ENCODE measurements at places on chromosomes 1 and 21.

DNA sequence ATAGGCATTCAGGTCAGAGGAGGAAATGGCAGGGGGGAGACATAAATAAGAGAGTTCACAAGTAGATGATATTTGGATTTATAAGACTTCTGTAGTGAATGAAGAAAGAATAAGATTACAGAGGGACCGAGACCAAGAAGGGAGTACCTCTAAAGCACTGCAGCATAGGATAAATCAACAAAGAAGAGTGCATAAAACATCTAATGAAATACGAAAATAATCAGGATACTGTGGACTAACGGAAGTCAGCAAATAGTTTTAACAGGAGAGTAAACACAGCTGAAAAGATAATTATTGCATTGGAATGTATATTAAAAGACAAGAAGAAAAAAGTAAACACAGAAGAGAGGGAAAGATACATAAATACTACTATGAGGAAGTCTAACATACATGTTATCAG lies 921.9 kb upstream of the PRMT6 start:
- DNase-seq, result no peak

DNA sequence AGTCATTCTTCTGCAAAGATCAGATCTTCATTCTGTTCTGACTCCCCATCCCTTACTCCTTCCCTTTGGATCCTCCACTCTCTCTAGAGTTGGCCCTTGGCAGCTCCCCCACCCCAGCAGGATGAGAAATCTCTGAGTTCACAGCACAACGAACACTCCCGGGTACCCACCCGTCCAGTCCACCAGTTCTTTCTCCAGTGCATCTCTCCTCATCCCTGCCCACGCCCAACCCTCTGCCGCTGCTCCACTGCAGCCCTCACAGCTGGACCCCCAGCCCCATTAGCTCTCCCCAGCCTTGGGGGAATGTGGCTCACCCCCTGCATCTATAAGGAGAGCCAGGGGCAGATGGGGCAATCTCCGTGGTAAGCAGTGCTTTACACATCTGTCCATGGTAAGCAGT lies 125.7 kb downstream of the MATN1 start:
- no peak for DNase-seq

- no peak for DNase-seq
Observed at GRCh38 chr1:31750858-31751510, 13.2 kb downstream of the ADGRB2 start.

- no peak for DNase-seq
Observed at GRCh38 chr21:45444385-45444784, 39.4 kb downstream of the COL18A1 start.

DNA sequence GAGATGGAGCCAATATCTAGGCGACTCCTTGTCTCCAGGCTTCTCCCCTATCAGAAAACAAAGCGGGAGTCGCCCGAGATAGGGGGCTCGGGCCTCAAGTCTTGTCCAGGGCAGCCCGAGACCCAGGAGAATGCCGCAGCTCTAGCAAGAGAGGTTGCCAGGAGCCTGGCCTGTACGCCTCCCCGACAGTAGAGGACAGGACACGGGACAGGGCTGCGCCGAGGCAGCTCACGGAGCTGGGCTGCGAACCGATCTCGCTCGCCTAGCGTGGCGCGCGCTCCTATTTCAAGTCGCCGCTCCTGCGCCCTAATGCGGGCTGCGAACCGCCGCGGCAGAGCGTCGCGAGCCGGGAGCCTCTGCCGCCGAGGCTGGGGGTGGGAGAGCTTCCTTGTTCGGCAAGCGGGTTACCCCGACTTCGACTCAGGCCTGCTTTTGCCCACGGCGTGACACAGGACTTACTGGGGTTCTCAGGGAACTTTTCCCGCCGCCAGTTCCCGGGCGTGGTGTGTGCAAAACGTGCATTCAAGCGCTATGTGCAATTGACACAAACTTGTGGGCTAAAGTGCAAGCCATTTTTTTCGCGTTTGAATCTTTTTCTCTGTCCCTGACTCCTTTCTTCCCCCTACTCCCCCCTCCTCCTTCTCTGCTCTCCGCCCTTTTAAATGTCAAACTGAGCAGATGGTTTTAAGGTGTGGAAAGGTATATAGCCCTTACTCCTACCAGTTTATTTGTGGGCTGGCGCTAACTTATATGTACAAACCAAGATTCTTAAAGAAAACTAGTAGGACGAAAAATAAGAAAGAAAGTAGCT lies 2.4 kb upstream of the PROX1 start:
- no peak for DNase-seq

- DNase-seq, result no peak
Observed at GRCh38 chr1:235748747-235749146, 99.2 kb upstream of the GNG4 start.

GRCh38 chr1:32349211-32349708 lies 13.0 kb downstream of the FAM229A start:
- peak; percentile 68 for DNase-seq

- no peak for DNase-seq
Observed at GRCh38 chr1:223853748-223854147, 8.0 kb upstream of the TP53BP2 start.

GRCh38 chr21:35150562-35151226 lies 101.6 kb upstream of the RUNX1 start:
- DNase-seq, result no peak

DNA sequence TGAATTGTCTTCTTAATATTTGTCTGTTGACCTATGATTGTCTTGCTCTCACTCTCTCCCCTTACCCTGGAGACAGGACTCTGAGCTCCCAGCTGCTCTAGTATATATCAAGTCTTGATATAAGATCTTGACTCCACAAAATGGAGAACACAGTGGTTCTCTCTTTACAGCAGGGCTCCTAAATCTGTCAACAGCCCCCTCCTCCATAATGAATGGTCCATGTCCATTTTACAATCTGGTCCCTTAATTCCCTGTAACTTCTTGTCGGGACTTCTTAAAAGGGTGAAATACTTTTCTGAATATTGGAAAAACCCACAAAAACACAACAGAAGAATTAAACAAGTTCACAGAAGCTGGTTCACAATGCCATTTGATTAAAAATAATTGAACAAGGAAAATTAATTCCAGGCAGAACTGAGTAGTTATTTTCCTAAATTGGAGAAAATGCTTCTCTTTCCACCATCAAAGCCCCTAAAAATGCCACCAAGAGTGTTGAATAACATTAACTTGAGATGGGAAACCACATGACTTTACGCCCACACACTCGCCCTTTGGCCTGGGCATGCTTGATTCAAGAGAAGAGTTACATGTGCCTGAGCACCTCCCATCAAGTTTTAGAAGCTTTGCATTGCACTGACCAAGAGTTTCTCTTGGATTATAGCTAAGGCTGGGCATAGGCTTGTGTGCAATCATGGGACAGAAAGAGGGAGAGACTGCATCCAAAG lies 109.8 kb downstream of the TOMM20 start:
- no peak for DNase-seq

DNA sequence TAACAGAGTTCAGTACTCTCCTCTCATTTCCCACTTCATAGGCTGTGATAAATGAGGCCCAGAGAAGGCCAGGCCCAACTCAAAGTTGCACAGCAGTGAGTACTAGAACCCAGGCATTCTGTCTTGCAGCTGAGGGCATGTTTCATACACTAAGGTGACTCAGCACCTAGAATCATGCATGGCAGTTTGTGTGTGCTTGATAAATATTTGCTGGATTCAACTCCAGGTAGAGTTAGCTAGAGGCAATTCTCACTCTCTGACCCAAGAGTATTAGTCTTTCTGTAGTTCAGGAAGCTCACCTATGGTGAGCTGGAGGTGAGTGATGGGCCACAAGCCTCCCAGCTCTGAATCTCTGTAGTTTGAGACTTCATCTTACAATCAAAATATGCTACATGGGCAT lies 10.7 kb downstream of the NKAIN1 start:
- DNase-seq, result no peak

DNA sequence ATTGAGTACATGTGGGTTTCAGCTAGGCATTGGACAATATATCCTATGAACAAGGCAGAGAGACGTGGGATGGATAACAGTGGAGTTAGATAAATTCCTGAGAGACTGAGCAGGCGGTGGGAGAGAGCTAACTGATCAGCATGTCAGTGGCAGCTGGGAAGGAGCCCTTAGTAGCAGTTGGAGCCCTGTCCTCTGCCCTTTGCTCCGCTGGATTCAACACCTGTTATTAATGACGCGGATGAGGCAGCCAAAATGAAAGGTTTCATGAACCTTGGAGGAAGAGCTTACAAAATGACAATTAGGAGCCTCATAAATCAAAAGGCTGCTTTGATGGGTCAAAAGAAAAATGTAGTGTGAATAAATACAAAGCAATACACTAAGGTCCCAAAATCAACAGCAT lies 16.1 kb downstream of the UBIAD1 start:
- no peak for DNase-seq

GRCh38 chr1:83931658-83932253 lies 67.2 kb downstream of the TTLL7 start:
- no peak for DNase-seq

DNA sequence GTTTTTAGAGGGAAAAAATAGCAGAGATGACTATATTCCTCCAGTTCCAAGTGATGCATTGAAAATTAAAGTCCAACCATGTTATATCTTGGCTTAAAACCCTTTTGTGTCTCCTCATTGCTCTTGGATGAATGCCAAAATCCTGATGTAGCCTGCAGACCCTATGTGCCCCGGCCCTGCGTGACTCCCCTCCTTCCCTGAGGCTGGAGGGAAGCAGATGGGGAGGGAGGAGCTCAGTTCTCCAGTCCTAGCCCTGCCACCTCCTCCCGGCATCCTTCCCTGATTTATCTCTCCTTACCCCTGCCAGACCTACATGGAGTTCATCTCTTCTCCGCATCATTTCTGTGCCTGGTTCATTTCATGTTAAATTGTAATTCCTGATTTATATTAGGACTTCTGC lies 397.4 kb downstream of the PTPRU start:
- DNase-seq, result no peak

GRCh38 chr1:60571811-60572210 lies 498.2 kb upstream of the C1orf87 start:
- DNase-seq, result no peak

GRCh38 chr1:22888320-22889075 lies 84.2 kb downstream of the LACTBL1 start:
- DNase-seq, result no peak

GRCh38 chr1:174286042-174286441 lies 126.7 kb downstream of the RABGAP1L start:
- DNase-seq, result no peak

- no peak for DNase-seq
Observed at GRCh38 chr1:156836041-156836654, 19.5 kb upstream of the SH2D2A start.

GRCh38 chr1:20848162-20848561 lies 61.1 kb upstream of the HP1BP3 start:
- no peak for DNase-seq

DNA sequence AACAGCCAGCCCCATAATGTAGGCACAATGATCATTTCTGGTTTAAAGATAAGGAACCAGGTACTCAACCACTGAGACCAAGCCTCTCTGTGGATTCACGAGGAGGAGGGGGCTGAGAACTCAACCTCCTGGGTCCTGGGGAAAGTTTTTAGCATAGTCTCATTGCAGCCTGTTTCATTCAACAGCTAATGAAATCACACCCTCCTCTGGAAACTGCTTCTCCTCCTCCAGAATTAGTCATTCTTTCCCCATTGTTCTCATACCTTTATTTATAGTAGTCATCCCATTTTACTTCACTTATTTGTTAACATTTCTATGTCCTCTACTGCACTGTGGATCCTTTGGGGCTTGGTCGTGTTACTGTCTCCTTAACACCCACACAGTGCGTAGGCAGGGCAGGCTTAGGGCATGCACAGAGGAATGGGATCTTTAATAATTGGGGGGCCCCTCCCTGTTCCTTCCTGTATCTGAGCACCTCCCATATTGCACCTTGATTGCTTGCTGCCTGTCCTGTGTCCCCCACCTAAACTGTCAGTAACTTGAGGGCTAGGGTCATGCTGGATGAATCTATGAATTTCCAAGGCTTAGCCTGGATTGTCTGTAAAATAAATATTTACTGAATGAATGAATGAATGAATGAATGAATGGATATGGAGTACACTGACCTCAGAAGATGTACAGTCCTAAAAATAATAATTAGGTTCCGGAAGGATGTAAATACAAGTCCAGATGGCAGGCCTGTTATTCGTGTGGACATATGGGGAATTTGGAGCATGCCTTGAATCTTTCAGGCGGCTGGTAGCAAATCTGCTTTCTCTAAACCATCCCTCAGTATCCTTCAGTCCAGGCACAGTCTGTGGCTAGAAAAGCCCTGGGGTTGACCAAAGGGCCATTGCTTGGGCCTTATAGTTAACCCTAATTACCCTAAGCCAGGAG lies 153.8 kb upstream of the HMGB4 start:
- no peak for DNase-seq

DNA sequence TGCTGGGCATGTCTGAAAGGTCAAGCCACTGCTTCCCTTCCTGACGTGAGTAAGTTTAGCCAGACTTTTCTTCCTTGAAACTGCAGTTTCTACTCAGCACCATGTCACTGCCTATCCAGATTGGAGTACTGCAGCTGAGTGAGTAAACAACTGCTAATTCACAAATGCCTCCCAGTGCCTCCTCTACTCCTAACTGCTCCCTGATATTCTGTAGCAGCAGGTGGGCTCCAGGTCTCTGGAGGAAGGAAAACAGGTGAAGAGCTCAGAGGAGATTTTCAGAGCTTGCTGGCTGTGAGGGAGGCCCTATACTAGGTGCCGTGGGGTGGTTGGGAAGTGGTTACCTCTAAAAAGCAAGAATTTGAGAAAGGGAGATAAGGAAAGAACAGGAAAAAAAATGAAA lies 96.5 kb downstream of the KIF14 start:
- no peak for DNase-seq

GRCh38 chr1:43864111-43865045 lies 69.2 kb upstream of the ARTN start:
- DNase-seq, result no peak

DNA sequence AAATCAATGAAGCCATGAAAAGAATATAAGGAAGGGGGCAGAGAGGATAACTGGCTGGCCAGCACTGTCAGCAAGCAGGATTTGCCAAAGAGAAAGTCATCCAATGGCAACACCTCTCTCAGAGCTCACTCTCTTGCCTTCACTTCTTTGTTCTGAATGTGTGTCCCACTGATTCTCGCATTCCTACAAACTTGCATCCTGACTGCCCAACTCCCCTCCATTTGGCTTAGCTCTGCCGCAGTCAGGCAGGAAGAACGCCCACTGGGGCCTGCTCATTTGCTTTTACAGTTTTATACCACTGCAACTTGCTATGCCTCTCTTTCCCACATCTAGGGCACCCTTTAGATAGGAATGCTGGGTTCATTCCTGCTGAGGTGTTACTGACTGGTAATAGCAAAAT lies 364.2 kb upstream of the ST6GALNAC5 start:
- no peak for DNase-seq

DNA sequence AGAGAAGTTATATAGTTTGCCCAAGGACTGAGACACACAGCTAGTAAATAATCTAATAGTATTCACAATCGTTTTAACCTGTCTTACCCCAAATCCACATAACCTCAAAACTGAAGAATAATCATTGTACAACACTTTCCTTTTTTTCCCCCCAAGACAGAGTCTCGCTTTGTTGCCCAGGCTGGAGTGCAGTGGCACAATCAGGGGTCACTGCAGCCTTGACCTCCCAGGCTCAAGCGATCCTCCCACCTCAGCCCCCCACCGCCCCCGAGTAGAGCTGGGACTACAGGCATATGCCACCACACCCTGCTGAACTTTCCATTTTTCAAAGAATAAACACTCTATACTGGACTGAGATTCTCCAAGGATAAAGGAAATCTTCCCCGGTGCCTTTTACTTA lies 28.7 kb upstream of the NBL1 start:
- DNase-seq, result no peak

- no peak for DNase-seq
Observed at GRCh38 chr1:173302890-173303829, 96.0 kb upstream of the TNFSF4 start.

GRCh38 chr1:42000766-42001165 lies 82.0 kb upstream of the HIVEP3 start:
- DNase-seq, result no peak

GRCh38 chr1:101484689-101485338 lies 248.0 kb downstream of the S1PR1 start:
- DNase-seq, result no peak
